Naive B cell (primary cell): ENCODE measurements at places on chromosomes 7 and 10.

DNA sequence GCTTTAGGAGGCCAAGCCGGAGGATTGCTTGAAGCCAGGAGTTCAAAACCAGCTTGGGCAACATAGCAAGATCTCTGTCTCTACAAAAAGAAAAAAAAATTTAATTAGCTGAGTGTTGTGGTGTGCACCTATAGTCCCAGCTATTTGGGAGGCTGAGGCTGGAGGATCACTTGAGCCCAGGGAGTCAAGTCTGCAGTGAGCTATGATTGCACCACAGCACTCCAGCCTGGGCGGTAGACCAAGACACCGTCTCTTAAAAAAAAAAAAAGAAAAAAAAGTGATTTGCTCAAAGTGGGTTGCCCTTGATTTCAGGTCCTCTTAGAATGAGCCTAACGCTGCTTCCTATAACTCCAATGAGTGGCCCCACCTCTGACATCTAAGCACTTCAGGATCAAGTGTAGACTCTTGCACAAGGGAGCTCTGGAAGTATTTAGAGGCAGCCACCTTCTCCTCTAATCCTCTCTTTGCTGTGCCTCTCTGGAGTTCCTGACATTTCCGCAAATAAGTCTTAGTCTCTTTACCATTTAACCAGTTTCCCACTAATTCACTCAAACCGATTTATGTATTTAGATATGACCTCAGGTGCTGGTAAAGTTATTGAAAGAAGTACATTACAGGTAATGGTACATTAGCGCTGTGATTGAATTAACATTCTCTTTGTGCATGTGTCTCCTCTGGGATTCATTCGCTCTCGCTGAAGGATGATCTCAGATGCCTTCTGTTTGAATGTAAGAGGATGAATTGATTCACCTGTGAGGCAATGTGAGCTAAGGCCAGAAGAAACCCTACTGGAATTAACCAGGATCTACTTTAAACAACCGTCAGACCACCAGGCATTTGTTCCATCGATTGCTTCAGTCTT lies 60.8 kb upstream of the CELF2 start:
- no peak for DNase-seq

- DNase-seq: no peak
Observed at GRCh38 chr7:15682751-15683245, 3.7 kb downstream of the MEOX2 start.

DNA sequence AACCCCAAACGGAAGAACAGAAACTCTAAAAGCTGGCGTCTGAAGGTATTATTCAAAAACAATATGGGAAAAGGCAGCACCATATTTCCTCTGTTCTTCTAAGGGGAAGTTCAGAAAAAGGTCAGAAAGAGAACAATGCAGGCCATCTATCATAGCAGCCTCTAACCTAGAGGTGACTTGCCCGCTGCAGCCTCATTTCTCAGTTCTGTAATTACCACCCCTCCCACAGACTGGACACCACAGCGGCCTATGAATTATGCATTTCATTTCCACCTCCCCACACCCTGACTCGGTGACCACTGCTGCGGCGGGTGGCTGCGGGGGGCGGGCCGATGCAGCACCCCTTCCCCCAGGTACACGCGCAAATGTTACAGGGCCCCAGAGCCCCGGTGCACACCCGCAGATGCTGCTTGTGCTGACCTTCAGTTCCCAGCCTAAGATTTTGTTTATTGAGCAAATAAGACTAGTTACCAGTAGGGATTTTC lies 125.5 kb downstream of the CLEC2L start:
- peak; percentile 33 for DNase-seq

GRCh38 chr10:21603721-21604120 lies 69.7 kb downstream of the MLLT10 start:
- DNase-seq: no peak

DNA sequence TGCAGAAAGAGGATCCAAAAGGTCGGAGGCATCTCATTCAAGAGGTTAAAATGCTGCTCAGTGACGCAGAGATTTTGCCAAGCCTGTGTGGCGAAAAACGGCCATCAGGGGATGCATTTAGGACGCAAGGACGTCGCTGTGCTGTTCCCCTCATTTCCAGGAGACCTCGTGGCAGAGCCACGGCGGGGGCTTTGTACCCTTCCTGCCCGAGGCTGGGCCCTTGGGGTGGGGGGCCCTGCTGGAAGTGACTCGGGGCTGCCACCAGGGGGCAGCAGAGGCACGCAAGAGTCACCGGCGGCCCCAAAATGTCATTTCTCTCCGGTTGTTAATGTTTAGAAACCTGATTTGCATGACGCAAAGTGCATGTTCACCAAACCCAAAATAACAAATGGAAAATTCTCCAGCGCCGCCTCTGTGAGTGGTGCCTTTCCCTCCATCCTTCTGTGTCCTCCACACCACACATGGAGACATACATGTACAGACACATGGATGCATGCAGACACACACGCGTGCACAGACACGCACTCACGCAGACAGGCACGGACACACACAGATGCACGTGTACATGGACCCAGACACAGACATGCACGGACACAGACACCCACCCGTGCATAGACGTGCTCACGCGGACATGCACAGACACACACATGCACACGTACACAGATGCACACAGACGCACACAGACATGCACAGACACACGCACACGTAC lies 51.0 kb upstream of the NKX6-2 start:
- peak; percentile 37 for DNase-seq

- DNase-seq: no peak
Observed at GRCh38 chr7:34655384-34655783, 2.6 kb upstream of the NPSR1 start.

DNA sequence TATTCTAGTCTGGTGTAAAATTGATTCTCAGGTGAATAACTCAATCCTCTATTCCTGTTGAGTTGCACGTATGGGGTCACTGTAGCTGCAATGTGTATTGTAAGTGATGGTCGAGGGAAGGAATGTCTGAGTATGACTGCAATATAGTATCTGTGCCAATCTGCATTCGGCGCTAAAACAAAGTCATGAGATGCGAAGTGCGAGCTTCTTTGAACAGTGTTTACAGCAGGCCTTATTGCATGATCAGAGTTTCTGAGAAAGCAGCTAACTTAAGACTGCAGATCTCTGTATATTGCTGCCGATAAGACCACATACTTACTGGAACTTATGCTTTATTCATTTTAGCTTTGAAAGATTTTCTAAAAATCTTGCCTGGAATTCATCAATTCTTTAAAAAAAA lies 341.7 kb upstream of the BMPER start:
- DNase-seq: no peak
